ENCODE measurements at places on chromosomes 13 and 19.

GRCh38 chr13:91074091-91074490, 273.4 kb upstream of the MIR17HG start:
- no peak for DNase-seq

- no peak for DNase-seq
These were observed 51.0 kb downstream of the WDFY2 start for GRCh38 chr13:51635137-51635878.

DNA sequence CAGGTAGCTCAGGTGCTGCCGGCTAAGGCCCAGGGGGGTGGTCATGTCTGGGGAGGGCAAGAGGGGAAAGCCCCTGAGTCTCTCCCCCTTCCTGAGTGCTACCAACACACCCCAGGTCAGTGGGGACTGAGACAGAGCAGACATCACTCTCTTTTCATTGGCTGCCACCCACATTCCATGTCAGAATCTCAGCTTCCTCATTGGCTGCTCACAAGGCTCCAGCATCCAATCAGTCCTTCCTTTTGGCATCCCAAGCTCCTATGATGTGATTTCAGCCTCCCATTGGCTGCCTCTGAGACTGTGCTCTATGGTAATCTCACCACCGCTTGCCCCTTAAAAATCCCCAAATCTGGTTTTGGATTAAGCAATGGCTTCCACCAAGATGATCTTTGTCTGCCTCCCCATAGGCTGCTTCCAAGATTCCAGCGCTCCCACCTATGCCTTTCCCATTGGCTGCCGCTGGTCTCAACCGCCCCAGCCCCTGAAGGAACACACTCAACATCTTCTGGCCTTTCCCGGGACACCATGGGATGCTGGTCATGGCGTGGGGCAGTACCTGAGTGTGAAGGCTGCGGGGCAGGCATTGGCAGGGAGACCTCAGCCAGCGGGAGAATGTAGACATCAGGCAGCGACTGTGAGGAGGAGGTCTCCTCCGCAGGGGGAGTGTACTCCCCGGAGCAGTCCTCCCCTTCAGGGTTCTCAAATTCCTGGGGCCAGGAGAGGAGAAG, 2.0 kb downstream of the LMTK3 start:
- no peak for DNase-seq

DNA sequence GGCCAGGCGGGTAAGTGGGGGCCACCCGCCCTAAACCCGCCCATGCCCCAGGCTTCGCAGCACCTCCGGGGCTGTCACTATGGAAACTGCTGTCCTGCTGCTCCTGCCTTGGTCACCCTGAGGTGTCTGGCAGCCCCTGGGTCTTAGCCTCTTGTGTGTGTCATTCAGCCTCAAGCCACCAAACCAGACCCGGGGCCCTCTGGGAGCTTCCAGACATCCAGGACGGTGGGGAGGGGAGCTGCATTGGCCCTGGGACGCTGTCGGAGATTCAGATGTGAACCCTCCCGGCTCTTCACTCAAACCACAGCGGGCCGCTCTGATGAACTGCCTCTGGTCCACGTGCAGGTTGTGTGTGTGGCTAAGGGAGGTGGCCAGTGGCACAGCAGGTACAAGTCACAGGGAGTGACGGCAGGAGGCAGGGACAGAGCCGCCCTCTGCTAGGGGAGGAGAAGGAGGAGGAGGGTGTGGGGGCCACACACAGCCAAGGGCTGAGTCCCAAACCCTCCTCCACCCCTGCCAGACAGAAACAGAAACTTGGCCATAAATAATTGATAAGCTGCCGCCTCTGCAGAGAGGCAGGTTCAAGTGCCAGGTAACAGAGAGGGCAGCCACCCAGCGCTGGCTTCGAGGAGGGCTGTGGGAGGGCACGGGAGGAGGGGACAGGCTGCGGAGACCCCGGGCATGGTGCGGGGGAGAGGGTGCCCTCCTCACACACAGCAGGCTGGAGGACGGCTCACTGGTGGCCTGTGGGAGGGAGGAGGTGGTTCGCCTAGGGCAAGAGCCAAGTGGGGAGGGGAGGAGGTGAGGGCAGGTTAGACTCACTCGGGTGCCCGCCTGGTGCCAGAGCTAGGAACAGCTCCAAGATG, 8.0 kb downstream of the NANOS3 start:
- DNase-seq: no peak

DNA sequence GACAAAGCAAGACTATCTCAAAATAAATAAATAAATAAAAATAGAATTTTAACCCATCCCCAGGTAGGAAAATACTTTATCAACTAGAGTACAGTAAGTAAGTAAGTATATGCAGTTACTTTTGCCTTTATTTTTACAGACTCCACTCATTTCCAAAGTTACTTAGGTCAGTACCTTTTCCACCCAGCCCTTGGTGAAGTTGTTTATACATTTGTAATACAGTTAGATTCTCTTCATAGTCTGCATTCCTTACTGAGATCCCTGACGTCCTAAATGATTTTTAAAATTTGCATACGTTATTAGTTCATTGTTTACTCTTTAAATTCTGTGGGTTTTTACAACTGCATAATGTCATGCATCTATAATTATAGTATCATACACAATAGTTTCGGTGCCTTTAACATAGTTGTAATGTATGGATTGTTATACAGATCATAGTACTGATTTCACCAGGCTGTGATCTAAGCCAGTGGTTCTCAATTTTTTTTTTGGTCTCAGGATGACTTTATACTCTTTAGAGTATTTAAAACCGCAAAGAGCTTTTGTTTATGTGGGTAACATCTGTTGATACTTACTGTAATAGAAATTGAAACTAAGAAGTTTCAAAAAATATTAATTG, 10.4 kb downstream of the SETDB2 start:
- no peak for DNase-seq

DNA sequence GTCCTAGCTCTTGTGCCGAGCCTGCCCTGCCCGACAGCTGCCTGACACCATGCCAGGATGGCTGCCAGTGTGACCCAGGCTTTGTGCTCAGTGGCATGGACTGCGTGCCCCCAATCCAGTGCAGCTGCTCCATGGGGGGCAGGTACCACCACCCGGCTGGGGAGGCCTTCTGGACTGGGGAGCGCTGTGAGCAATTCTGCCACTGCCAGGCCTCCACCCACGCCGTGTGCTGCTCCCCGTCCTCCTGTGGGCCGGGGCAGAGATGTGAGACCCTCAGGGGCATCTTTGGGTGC, 9.4 kb upstream of the FXYD3 start:
- DNase-seq: no peak

GRCh38 chr19:31349160-31349881, at the start of gene TSHZ3:
Gene TSHZ3, minus strand, starts transcription at chr19:31349436. Its CDS starts 217 bp downstream, at chr19:31349219.
- no peak for DNase-seq

DNA sequence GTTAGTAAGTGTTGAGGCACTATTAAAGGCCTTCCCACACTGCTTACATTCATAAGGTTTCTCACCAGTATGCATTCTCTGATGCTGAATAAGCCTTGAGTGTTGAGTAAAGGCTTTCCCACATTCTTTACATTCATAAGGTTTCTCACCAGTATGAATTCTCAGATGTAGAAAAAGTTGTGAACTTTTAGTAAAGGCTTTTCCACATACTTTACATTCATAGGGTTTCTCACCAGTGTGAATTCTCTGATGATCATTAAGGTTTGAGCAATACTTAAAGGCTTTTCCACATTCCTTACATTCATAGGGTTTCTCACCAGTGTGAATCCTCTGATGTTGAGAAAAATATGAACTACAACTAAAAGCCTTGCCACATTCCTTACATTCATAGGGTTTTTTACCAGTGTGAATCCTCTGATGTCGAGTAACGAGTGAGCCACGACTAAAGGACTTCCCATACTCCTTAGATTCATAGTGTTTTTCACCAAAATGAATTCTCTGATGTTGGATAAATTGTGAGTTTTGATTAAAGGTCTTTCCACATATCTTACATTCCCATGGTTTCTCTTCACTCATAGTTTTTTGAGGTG, 24.2 kb downstream of the ZNF829 start:
- no peak for DNase-seq

DNA sequence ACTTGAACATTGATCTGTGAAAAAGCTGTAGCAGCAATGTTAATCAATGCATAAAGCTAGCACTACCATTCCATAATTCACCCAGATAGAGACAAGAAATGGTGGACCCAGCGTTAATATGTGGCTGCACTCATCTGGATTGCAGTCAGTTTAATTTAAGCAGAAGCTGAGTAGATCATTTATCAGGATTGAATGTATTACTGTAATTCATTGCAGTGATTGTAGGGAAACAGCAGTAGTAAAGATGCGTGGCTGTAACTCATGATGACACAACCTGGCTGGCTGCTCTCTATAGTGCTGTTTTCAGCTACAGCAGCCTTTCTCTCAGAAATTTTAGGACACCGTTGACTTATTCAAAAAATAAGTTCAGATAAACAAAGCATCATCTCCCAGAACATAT, 499.5 kb upstream of the SLITRK6 start:
- no peak for DNase-seq

GRCh38 chr13:52399708-52400107, 6.3 kb downstream of the THSD1 start:
- no peak for DNase-seq

GRCh38 chr13:46642254-46642653, 89.3 kb downstream of the LRCH1 start:
- no peak for DNase-seq

GRCh38 chr19:34461375-34462100, 20.0 kb upstream of the WTIP start:
- no peak for DNase-seq

GRCh38 chr13:77386880-77387606, 60.1 kb upstream of the MYCBP2 start:
- DNase-seq: peak; percentile 45

- DNase-seq: no peak
These were observed 127.7 kb upstream of the EDNRB start for GRCh38 chr13:78046331-78046730.

DNA sequence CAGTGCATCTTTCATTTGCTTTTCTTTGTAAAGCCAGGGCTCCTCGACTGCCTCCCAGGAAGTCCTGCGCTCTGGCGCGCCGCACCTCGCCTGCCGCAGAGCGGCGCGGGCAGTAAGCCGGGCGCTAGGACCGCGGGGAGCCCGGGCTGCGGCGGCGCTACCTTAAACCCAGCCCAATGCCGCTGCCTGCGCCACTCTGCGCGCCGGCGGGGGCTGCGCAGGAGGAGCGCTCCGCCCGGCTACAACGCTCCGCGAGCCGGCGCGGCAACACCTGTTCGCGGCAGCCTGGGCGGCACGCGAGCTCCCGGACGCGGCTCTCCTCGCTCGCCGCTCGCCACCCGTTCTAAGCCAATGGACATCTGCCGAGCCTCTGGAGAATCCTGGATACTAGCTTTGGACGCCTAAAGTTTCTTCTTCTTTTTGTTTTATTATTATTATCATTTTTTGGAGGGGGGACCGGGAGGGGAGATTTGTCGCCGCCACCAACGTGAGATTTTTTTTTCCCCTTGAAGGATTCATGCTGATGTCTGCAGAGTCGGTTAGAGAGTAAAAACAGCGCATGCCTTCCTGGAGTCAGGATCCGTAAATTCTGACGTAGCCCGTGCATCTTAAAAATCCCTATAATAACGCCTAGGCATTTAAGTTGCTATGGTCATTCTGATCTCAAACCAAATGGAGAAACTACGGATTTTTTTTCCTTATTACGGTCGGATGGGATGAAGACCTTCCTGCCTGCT, at the start of gene FGF9:
Gene FGF9 (plus strand): TSS at position 191 of the 737 bp plus-strand sequence. CDS start 840 bp downstream, outside the sequence.
- no peak for DNase-seq

GRCh38 chr13:19713186-19713965, 69.4 kb downstream of the PSPC1 start:
- no peak for DNase-seq

DNA sequence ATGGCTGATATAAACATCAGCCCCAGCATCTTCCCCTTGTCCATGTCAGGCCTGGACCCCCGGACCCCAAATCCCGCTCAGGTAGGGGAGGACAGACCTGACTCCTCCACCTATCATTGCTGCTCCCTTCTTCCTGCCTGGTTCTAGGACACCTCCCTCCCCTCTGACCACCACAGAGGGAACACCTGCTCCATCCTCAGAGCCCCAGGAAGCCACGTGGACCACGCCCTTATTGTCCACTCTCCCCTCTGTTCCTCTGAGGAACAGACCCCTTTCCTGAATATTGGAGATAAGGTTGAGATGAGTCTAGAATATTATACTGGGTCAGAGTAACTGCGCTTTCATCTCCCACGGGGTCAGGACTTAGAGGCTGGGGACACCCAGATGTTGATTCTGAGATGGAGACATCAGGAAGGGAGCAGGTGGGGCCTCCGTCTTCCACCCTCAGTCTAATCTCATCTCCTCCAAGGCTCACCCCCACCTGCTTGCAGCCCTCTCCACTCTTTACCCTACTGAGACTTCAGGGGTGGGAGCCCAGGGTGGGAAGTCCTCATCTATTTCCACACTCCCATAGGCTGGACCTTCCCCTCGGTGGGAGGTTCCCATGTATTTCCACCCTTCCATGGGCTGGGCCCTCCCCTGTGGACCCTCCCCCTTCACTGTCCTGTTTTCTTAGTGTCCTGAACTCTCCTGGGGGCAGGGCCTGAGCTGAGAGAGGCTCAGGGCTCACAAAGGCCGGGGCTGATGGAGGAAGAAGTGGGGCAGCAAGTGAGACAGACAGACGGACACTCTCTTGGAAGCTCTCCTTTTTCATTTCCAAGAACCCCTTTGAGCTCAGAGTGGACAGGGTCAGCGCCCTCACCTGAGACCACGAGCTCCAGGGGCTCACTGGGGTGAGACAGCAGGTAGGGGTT, 2.7 kb downstream of the LILRA4 start:
- no peak for DNase-seq

Data from SIG-M5 (cell line).